Endothelial cell (in vitro differentiated cells): ENCODE measurements at places on chromosomes 3 and 15.

GRCh38 chr15:27220199-27220598 lies 249.2 kb downstream of the GABRG3 start:
- DNase-seq, result no peak

GRCh38 chr15:65870889-65871533 lies 1.7 kb downstream of the RAB11A start:
- DNase-seq, result no peak

- no peak for DNase-seq
Observed at GRCh38 chr15:63986751-63987341, 59.4 kb downstream of the DAPK2 start.

- DNase-seq, result no peak
Observed at GRCh38 chr15:83694536-83694935, 40.6 kb downstream of the ADAMTSL3 start.

- DNase-seq, result no peak
Observed at GRCh38 chr3:125675791-125676190, 80.5 kb upstream of the OSBPL11 start.

DNA sequence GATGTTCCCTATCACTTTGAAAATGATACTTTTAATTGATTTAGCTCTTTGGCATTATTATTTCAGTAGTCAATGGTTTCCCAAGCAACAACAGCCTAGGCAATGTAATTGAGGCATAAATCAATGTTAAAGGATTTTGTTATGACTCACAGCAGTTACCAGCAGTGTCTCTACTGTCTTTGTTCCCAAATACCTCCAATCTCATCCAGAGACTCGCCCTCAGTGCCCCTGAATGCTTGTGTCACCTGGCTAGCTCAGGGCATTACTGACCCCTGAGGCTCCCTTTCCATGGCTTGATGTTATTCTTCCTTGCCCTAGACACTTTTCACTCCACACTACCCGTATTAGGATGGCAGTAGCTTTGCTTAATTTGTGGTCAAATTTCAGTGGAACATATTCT lies 227.2 kb downstream of the SQOR start:
- DNase-seq, result no peak

DNA sequence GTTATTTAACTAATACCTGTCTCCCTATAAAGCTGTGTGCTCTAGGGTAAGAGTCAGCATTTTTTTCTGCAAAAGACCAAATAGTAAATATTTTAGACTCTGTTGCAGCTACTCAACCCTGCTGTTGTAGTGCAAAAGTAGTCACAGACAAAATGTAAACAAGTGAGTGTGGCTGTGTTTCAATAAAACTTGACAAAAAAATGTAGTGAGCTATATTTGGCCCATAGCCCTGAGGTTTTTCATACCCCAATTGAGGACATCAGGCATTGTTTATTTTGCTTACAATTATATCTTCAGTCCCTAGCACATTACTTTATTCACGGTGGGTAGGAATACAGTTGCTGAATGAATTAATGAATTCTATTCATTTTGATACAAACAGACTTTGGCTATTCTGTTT lies 58.7 kb upstream of the TBC1D5 start:
- no peak for DNase-seq

DNA sequence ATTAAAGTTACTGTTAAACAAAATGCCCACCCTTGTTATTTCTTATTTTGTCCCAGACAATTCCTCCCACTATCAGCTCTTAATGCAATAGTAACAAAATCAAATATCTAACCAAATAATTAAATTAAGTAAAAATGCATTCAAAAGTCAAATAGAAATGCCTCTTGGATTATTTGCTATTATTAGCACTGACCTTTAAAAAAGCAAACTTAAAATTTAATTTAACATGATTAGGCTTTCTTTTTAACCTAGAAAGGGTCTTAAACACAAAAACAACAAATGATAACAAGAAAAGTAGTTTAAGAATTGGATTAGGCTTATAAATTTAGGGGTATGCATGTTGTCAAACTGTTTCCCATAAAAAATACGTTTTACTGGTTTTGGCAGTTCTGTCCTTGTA lies 159.8 kb downstream of the CBLB start:
- DNase-seq, result no peak

- DNase-seq, result peak; percentile 61
Observed at GRCh38 chr3:115092220-115092791, 54.8 kb downstream of the ZBTB20 start.

- no peak for DNase-seq
Observed at GRCh38 chr3:159886050-159886449, 102.6 kb upstream of the IL12A start.

DNA sequence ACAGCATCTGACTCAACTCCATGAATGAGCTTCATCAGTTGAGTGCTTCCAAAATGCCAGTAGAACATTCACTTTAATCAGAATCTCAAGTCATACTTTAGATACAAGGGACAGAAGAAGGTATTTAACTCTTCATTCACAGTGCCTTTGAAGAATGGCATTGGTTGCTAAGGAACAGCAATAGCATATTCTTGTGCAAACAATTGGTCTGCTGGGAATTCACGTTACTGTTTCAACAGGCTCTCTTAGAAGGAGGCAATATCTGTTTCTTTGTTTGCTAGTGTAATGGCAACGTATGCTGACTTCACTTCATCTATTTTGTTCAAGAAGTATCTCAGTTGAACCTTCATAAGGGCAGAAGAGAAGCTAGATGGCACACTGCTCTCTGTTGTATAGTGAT lies 113.9 kb downstream of the TMEM108 start:
- DNase-seq, result no peak

DNA sequence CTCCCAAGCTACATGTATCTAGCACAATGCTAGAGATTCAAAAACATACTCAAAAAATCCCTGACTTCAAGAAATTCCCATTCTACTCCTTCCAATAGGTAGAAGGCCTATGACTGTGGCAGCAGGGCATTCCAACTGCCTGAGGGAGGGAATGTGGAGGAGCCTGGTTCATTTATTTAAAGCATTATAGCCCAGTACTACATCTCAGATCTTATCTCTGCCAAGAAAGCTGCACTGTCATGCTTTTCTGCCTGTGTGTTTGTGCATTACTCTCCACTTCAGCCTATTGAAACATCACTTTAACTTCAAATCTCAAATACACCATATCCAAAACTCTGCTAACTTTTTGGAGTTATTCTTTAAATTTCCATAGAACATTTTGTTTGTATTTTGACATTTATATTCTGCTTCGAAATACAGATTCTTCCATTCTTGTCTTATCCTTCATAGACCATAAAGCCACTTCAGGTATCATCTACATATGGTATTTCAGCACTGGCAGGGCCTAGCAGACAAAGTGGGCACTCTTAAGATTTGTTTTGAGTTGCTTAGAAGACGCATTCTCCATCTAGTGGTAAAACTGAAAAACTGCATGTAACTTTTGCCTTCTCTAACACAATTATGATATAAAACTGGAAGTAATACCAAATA lies 59.1 kb upstream of the NEDD4 start:
- DNase-seq, result no peak

- DNase-seq, result no peak
Observed at GRCh38 chr15:73936588-73937290, 10.5 kb downstream of the LOXL1 start.

- peak; percentile 71 for DNase-seq
Observed at GRCh38 chr3:59313365-59313764, 263.5 kb upstream of the CFAP20DC start.

GRCh38 chr3:192953926-192954325 lies 36.3 kb upstream of the MB21D2 start:
- DNase-seq, result no peak

DNA sequence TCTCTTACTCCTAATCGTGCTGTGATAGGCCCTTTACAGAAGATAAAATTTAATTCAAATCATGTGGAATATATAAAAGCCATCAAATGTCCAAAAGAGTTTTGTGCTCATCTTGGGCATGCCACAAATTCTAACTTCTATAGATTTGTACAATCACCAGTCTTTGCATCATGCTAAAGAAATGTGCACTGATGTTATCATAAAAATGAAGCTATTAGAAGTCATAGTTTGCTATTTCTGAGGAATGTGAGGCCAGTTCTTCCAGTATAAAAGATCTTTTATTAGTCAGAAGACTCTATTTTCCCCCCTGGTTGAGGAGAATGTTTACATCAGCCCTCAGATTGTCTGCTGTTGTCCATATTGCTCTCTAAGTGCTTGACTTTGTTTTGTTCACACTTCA lies 2.1 kb upstream of the ANXA2 start:
- DNase-seq, result no peak

- no peak for DNase-seq
Observed at GRCh38 chr3:40242216-40242615, 67.3 kb upstream of the EIF1B start.

DNA sequence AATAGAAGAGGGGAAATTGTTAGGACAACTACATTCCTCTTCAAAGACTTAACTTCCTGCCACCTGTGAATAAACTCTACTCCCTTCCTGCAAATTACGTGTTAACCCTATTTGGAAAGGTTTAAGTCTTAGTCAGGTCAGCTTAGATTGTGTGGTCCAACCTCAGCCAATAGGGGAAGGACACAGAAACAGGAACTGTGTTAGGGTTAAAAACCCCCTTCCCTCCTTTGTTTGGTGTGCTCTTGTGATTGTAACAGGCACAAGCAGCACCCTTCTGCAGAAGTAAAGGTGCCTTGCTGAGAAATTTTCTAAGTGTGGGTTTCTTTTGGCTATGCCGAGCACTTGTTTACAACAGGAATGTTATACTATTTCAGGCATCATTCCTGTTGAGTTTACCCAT lies 45.0 kb upstream of the FSTL1 start:
- no peak for DNase-seq

- no peak for DNase-seq
Observed at GRCh38 chr15:49215768-49216739, 46.0 kb downstream of the GALK2 start.

DNA sequence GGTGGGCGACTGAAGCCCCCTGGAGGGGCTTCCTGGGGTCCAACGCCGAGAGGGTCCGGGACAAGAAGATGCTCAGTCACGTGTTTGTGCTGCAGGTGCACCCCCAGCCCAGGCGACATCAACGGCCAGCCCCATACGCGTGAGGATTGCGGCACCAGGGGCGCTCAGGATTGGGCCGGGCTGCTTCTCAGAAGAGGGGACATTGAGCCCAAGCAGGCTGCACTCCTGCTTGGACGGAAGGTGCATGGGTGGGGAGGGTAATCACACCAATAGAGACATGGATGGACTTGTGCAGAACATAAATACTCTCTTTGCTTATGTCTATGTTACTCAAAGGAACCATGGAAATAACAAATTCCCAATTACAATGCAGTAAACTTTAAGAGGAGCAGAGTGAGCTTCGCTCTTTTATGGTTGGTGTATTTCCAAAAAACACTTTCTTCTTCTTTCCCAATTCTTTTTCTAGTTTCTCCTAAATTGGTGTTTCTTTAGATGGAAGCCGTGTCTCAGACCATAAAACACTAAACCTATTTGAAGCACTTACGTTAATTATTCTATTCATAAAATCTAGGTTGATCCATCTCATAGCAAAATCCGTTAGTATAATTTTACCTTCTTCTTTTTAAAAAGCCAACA lies 182.7 kb downstream of the GOLGA6L6 start:
- no peak for DNase-seq

DNA sequence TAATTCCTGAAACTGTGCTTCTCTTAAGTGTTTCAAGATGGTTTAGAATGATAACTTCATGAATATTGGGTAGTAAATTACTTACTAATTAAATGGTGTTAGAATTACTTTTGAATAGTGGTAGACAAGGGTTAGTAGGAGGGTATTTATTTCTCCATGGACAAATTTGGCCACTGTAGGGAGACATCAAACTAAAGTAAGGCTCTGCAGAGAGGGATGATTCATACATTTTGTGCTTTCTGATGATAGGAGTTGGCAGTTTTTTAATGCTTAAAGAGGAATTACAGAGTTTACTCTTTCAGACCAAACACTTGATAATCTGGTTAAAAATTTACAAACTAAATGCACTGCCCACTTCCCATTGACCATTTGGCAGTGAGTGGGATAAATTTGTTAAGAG lies 127.6 kb downstream of the NAALADL2 start:
- no peak for DNase-seq

- DNase-seq, result no peak
Observed at GRCh38 chr3:160129459-160130061, 95.7 kb upstream of the C3orf80 start.

- peak; percentile 39 for DNase-seq
Observed at GRCh38 chr3:169241991-169242707, 421.4 kb downstream of the MECOM start.

DNA sequence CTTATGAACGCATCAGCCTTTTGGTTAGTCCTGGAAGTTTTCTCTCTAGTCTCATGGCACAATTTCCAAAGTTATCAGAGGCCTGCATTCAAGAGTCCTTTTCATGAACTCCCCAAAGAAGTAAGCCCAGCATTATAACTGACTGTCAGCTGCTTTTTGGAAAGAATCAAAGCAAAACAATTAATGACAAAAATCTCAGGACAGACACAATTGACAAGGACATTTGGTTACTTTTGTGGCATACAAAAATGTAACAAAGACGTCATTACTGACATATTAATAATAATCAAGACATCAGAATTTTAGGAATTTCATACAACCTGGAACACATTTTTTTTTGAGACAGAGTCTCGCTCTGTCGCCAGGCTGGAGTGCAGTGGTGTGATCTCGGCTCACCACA lies 21.2 kb downstream of the KATNBL1 start:
- no peak for DNase-seq

GRCh38 chr3:42544492-42545283 lies 37.1 kb downstream of the SEC22C start:
- no peak for DNase-seq

DNA sequence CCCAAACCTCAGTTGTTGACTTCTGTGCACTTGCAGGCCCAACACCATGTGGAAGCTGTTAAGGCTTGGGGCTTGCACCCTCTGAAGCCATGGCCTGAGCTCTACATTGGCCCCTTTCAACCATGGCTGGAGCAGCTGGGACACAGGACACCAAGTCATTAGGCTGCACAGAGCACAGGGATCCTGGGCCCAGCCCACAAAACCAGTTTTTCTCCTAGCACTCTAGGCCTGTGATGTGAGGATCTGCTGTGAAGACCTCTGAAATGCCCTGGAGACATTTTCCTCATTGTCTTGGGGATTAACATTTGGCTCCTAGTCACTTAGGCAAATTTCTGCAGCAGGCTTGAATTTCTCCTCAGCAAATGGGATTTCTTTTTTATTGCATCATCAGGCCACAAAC lies 1255.7 kb downstream of the ZPLD1 start:
- no peak for DNase-seq

DNA sequence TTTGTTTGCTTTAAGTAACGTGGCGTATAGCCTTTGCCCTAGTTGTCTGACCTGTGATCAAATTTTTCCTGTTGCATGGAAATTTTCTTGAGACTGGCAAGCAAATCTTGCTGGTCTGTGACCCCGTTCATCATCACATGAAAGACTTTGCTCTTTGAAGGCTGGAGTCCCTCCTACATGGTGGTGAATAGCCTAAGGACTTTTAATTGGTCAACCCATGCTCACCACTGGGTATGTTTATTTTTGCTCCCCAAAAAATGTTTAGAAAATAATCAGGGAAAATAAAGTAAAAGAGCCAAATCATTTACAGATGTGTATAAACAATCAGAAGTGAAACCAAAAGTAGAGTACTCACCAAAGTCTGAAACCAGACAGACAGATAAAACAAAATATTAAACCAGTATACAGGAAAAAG lies 1075.3 kb upstream of the ALCAM start:
- DNase-seq, result no peak
